Activated T-cell treated with anti-CD3 and anti-CD28 coated beads, Interleukin-2, amount 50 U/mL, for 4 hours (primary cell): ENCODE measurements at places on chromosomes 12 and 14. TPM values are rescaled to one million over a fixed set of nuclear protein-coding genes. Genes with fewer than 3 reads are reported as not detected.

DNA sequence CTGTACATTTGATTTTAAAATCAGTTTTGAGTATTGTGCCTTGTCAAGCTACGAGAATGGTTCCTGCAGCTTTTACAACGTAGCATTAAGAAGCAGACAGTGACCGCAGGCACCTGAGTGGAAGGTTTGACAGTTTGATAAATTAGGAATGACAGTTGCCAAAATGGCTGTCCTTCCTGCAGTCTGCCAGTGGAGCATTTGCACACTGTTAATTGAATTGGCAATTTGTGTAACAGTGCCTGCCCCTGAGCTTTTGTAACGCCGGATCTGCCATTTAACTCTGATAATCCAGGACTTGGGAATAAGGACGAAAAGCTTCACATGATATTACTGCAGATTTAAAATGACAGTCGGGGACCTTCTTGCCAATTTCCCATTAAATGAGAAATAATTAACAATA lies 385.3 kb downstream of the NPAS3 start:
- DNase-seq, result no peak

- DNase-seq, result no peak
These were observed 57.5 kb downstream of the SOS2 start for GRCh38 chr14:50173891-50174290.

DNA sequence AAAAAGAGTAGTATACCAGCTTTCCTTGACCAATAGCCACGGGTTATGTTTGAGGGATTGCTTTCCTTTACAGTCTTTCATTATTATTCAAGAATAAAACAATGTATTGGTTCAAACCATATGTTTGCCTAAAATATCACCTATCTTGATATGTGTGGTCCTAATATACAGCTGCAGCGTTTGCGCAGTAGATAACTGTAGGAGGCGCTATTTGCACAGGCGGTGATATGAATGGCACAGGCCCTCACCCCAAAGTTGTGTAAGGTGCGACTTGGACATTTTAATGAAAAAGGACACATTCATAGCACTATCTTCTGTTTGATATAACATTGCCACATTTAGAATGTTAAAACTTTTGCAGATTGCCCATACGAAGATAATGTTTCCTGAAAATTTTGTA lies 298.4 kb downstream of the TRHDE start:
- no peak for DNase-seq

Gene IRAK3
- 0.18 TPM for total RNA-seq

DNA sequence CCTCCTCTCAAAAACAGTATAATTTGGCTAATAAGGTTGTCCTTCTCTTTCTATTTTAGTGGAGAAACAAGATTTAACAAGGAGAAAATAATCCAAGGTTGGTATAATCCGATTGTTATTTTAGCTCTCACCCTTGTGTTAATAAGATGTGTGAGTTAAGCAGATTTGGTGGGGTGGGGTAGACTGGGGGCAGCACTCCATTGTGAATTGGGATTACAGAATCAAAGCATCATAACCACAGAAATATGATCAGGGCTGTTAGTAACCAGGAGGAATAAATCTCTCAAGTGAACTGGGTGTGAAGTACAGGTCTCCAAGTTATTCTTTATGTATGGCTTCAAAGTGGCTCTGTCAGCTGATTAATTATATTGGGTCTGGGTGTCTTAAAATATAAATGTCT lies 10.2 kb downstream of the TIGAR start:
- no peak for DNase-seq

DNA sequence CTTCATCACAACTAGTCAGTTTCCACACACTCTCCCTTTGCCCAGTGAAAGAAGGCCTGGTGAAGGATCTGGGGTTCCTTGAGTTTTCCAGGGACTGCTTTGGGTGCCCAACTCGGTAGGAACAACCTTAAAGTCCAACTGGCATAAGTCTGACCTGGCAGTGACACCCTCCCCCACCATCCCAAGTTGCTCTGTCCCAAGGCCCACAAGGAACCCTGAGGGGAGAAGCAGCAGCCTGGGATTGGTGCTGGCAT lies 1.6 kb downstream of the KMT2D start:
- no peak for DNase-seq

DNA sequence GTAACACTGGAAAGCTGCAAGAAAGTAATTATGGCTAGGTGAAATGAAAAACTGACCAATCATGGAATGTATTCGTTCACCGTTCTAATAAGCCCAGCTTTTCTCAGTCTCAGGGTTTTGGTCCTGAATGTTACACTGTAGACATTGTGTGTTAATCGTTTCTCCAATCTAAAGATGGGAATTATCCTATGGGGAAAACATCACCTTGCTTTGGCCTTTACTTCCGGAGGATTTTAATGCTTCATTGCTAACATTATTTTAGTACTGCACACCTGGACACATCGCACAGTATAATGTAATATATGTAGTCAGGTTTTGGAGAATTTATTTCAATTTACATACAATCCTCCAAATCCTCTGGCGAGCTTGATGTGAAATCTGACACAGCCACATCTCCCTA lies 1.2 kb upstream of the TRHDE start:
- no peak for DNase-seq

GRCh38 chr14:23364164-23365035 lies 572 bp downstream of the EFS start:
- DNase-seq, result no peak

Gene RNASE3
- total RNA-seq, result not detected

DNA sequence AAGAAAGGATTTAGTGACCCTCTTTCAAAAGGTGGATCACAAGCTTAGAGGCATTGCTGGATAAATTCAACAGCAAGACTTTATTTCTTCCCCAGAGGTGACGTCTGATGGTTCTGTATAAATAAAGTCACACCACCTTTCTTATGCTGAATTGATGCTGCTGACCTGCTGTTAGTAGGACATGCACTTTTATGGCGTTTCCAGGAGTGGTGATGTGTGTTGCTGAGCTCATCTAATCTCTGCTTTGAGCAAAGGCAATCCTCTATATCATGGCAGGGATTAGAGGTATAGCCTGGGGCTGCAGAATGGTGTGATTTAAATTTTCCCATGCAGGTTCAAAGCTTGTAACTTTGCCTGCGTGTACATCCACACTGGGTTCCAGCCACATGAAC lies 94.9 kb downstream of the ETV6 start:
- DNase-seq, result no peak

Gene C12orf60
- 1.6 TPM for total RNA-seq

Gene BCL11B
- total RNA-seq, result 62.4 TPM

Gene SOAT2
- total RNA-seq, result 0.15 TPM

Gene HCAR3
- not detected for total RNA-seq

- DNase-seq, result no peak
These were observed 75.0 kb upstream of the CCDC60 start for GRCh38 chr12:119259484-119259883.

DNA sequence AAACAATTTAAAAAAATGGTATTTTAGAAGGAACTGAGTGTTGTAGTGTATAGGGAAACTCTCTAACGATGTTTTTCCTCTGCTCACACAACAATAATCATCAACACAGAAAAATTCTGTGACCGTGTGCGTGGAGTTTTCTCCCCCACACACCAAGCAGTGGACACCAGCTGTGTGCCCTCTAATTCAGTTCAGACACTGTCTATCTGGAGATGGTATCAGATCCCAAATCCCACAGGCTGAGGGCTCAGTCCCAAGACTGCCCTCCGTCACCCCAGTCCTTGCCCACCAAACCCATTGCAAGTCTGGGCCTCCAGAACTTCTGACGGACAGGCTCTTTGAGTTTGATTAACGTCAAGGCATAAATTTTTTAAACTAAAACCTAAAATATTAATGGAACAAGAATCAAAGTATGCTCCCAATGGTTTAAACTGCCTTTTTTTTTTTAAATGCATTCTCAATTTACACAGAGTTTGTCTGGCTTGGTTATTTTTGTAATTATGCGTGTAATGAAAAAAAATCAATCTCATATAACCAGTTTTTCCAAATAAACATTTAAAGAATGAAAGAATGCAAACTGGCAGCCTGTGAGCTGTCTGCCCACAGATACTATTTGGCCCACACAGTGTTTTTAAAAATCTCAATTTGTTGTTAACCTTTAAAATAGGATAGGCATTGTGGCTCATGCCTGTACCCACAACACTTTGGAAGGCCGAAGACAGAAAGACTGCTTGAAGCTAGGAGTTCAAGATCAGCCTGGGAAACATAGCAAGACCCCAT lies 19.2 kb downstream of the BLTP3B start:
- DNase-seq, result no peak

GRCh38 chr12:62227091-62227490 lies 33.1 kb upstream of the USP15 start:
- no peak for DNase-seq

Gene DACT1
- total RNA-seq, result 0.76 TPM

DNA sequence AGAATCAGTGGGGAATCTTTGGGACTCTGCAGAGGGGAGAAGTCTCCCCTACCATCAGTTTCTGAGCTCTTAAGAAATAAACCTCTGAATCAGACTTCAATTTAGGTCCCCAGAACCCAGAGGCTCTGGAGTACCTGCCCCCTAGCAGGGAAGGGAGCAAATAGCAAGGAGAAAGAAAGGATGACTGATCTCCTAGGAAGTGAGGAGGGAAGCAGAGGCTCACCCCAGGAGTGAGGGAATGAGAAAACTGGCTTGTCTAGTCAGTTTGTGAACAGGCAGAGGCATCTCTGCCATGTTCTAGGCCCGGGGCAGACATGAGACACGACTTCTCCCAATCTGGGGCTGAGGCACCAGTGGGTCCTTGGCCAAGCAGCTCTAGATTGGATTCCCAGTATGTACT lies 24.3 kb upstream of the SMUG1 start:
- no peak for DNase-seq

Gene GLT8D2
- not detected for total RNA-seq

DNA sequence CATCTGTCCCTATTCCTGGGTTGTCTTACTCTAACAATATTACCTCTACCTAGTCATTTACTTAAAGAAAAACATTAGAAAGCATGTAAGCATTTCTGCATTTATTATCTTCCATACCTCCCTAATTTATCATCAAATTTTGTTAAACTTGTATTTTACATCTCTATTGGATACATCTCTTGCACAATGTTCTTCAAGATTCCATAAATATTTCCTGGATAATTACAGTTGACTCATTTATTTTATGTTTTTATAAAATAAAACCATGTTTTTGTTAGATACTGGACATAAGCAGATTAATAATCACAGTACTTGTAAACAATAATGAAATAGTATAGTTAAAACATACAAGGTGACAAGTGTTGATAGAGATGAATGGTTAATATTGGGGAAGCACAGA lies 209.0 kb downstream of the TMTC3 start:
- no peak for DNase-seq

- no peak for DNase-seq
These were observed 405.8 kb downstream of the MED13L start for GRCh38 chr12:115871714-115872113.

DNA sequence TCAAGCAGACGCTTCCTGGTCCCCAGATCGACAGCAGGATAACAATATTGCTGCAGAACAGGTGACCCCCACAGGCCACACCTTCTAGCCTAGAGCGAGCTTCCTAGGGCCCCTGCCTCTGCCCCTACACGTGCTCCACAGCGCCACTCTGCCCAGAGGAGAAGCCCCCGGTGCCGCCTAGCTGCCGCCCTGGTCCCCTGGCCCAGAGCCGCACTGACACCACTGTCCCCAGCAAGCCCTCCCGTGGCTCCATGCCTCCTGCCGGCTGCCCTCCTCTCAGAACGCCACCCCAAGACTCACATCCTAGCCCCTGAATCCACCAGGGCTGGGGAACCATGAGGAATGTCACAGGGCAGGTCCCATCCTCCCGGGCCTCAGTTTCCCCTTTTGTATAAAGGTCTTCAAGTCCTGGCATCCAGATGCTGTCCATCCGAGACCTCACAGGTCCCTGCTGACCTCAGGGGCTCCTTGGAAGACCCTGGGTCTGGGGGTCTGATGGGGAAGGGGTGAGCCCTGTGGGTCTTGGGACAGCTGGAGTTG lies 31.0 kb downstream of the JAG2 start:
- DNase-seq, result no peak

Gene PDE3A
- 0.08 TPM for total RNA-seq

DNA sequence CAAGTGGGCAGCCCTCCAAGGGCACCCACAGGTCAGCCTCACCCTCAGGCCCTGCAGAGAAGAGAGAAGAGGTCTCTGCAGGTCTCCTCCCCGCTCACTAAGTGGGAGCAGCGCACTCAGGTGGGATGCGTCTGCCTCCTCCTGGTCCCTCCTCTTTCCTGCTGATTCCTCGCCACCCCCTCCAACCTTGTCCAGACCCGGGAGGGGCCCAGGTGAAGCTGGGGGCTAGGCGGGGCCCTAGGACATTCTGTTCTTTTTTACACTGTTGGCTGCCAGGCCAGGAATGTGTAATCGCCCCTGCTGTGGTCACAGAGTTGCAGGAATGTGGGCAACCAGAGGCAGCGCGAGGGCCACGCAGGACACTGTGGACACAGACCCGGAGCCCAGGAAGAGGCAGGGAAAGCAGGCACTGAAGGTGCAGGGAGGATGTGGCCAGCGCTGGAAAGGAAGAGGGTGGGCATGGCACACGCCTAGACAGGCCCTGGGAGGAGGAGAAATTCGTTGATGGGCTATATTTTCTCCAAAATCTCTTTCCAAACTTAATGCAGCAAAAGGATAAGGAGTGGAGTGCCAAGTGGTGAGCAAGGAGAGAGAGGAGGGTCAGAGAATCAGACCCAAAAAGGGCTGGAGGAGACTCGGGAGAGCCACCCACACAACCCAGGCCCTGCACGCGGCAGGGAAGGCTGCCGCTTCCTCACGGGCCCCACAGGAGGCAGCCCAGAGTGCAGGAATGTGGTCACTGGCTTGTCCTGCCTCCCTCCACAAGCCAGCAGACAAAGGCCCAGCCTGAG lies 911 bp upstream of the SCNN1A start:
- DNase-seq, result no peak

DNA sequence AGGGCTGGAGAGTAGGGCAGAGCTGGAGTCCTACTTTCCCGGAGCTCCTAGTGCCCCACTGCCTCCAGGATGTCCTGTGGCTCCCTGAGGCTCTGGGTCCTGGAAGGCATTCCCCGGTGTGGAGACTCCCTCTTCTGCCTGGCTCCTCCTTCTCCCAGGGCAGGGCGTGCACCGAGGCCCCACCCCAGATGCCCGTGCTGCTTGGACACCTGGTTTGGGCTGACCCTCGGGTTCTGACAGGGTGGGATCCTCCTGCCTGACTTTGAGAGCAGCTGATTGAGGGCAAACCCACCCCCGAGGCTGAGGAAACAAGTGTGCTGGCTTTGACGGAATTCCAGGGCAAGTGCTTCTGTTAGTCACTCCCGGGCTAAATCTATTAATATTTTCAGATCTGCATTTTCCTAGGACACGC lies 15.4 kb downstream of the TEAD4 start:
- DNase-seq, result no peak

- DNase-seq, result no peak
These were observed 10.7 kb downstream of the ABCD4 start for GRCh38 chr14:74292061-74292460.

DNA sequence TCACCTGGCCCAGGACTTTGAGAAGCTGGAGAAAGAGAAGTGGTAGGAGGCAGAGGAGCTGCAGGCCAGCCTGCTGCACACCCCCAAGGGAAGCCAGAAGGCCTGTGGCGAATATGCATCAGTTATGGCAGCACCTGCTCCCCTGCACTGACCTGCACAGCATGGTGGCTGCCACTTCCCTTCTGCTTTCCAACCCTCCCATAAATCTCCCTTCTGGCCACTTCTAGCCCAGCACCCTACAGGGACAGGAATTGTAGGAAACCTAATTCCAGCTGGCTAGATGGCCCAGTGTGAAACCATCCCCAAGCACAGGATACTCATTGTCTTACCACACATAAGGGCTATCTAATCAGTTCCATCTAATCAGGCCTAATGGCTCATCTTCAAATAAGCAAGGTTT lies 136.3 kb downstream of the TBX3 start:
- DNase-seq, result no peak

- DNase-seq, result peak; percentile 70
These were observed at the start of gene CCND2 for GRCh38 chr12:4273652-4274395. CCND2 (plus strand) TSS chr12:4273762; CDS start chr12:4274041, 279 bp downstream.

- no peak for DNase-seq
These were observed 17.3 kb upstream of the TMPRSS12 start for GRCh38 chr12:50825372-50825838.

Gene SLCO1C1
- not detected for total RNA-seq

Gene KLRB1
- 1.1 TPM for total RNA-seq
